T-helper 17 cell (primary cell): ENCODE measurements at places on chromosomes 2 and 18.
A peak's percentile ranks its signal among the peaks of the same experiment; 100 is the strongest.

DNA sequence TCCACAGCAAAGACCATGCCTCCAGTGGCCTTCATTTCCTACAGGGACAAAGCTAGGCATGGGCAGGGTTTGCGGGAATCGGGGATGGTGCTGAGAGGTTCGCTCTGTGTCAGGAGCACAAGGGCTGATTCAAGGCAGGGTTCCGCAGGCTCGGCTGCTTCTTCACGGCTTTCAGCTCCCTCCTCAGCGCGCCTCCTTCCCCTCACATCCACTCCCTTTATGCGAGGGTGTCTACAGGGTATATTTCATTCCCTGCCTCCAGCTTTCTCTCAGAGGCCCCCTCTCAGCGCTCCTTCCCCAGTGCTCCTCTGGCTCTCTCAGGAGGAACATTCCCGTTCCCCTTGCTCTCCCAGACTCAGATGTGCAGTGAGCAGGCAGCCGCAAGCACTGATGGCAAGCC, 78.7 kb upstream of the ASB18 start:
- H3K27ac ChIP-seq, result no peak overlapping the region
- H3K4me3 ChIP-seq, result no peak overlapping the region
- DNase-seq, result no peak
- no peaks in the 10 kb centered on the region for H3K4me1 ChIP-seq
- peaks cover 37% of the 10 kb centered on the region for H3K27me3 ChIP-seq

- H3K4me1 ChIP-seq, result peaks cover 59% of the 10 kb centered on the region
- peak overlapping the region; percentile 96 for H3K27ac ChIP-seq
- no peak for DNase-seq
- H3K4me3 ChIP-seq, result peak overlapping the region; percentile 70
Measured at GRCh38 chr2:181463588-181463987, 6.4 kb downstream of the ITGA4 start.

GRCh38 chr2:174482854-174483253, 4.0 kb downstream of the GPR155 start:
- H3K27ac ChIP-seq, result no peak overlapping the region
- DNase-seq, result no peak

- H3K27ac ChIP-seq, result no peak overlapping the region
- H3K27me3 ChIP-seq, result peaks cover 80% of the 10 kb centered on the region
- no peak overlapping the region for H3K4me3 ChIP-seq
Measured at GRCh38 chr2:216688731-216689340, 6.5 kb downstream of the IGFBP5 start.

DNA sequence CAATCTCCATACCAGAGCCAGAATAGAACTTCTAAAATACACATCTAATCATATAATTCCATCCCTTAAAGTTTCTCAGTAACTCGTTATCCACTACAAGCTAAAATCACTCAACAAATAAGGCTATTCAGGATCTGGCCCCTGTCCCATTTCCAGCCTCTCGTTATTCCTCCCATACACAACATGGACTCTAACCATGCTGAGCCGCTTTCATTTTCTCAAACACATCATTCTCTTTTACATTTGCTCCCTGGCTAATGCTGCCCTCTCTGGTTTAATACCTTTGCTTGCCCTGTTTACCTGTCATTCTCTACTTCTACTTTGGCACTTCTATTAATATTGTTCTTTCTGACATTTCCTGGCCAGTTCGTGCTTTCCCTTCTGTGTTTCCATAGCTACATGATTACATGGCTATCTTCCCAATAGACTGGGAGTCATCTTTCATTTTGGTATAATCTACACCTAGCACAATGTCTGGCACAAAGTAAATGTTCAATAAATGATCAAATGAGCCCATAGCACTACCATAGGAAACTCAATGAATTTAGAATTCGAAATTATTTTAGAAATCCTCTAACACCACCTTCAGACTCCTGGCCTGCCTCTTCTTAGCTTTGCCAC, 163.6 kb upstream of the VRK2 start:
- H3K27ac ChIP-seq, result no peak overlapping the region
- no peaks in the 10 kb centered on the region for H3K4me1 ChIP-seq
- H3K27me3 ChIP-seq, result no peaks in the 10 kb centered on the region

DNA sequence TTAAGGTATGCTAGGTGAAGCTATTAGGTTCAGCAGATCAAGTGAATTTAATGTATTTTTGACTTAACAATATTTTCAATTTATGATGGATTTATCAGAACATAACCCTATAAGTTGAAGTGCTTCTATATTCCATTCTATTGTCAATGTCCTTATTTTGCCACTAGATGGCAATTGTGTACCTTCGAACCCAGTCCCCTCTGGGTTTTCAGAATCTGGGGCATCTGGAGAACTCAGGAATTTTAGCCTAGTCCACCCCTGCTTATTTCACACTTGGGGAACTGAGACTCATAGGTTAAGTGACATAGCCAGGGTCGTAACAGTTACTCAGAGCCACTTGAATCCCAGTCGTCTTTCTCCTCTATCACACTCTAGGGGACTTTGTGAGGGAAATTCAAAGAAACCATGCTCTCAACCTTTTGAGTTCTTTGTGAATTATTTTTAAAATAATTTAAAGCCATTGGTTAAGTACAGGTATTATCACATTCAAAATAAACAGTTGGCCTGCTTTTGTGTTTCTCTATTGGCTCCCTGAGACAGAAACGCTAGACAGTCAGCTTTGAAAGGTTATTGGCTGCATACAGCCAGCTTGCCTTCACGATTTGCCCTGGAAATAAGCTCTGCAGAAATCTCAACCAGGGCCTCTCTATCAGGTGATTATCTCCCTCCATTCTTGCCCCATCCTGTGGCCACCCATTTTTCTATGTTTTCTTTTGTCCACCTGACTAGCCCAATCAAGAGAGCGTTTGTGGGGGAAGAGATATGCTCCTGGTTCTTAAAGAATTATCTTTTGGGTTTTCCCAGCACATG, 145.0 kb downstream of the TTC27 start:
- no peaks in the 10 kb centered on the region for H3K27me3 ChIP-seq
- H3K36me3 ChIP-seq, result peaks cover 3% of the 10 kb centered on the region
- DNase-seq, result no peak
- H3K4me1 ChIP-seq, result peaks cover 9% of the 10 kb centered on the region
- H3K27ac ChIP-seq, result no peak overlapping the region
- H3K4me3 ChIP-seq, result no peak overlapping the region
